ENCODE measurements at places on chromosomes 16 and 17.
A peak's percentile ranks its signal among the peaks of the same experiment; 100 is the strongest.

DNA sequence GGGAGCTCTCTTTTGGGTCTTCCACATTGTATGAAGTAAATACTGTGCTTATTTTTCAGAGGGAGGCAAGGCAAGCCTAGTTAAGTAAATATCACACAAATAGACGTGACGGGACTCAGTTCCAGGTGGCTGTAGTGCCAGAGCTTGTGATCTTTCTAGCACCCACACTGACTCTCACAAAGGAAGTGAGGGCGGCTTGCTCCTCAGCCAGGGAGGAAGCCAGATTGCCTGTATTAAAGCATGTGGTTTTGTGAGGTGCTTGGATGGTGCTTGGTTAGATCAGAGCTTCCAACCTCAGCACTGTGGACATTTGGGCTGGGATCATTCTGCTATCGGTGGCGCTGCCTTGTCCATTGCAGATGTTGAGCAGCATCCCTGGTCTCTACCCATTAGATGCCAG is 80.1 kb downstream of the VAT1L start:
- no peak for DNase-seq

DNA sequence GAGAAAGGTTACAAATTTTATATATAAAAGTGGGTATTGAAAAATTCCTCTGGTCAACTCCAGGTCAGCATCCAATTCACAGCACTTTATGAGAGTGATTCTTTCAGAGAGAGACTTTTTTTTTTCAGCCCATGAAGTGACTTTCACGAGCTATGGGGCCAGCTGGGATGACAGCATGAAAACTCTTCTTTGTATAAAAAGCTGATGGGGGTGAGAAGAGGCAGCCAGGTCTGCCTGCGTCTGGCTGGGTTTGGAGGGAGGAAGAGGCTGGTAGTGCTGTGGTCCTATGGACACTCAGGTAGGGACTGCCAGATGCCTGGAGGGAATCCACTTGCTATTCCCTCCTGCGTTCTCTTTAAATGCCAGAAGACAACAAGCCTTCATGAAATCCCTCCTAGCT is 250.6 kb downstream of the UTP18 start:
- DNase-seq, result no peak

DNA sequence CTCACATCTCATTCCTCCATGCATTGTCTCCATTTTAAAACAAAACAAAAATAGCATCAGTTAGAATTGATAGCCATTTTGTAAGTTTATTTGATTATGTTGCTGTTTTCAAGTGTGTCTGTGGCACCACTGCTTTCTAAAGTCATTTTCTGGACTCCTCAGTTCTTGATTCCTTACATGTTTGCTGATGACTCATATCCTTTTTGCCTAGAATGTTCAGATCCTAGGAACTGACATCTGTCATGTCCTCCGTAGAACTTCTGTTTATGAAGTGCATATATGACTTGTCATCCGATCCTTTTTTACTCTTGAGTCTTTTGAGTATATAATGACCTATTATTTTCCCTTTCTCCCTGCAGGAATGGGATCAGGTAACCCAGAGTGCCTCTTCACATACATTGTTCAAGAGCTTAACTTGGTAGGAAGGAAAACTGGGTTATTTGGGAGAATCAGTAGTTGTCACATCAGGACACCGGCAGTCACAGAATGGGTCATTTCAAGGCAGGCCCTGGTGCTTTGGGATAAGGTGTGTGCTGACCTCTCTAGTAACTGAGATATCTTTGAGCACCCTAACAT is 69.2 kb downstream of the MAP2K4 start:
- no peak for DNase-seq

DNA sequence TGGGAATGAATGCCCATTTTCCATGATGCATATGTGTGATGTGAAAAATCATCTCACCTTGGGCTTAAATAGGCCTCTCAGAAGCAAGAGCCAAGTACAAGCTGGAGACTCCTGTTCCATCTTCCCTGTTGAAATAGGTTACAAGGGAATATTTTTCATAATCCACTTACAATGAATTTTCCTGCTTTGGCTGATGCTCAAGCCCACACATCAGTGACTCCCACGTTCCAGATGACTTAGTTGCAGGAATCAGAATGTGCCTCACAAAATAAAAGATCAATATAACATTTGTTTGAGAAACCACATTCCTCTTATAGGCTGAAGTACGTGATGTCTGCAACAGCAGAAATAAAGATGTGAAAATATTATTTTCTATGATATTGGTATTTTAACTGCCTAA is 24.1 kb downstream of the ANKFN1 start:
- no peak for DNase-seq

- DNase-seq, result no peak
These were observed 4.7 kb upstream of the MRPS34 start for GRCh38 chr16:1777375-1778199.

DNA sequence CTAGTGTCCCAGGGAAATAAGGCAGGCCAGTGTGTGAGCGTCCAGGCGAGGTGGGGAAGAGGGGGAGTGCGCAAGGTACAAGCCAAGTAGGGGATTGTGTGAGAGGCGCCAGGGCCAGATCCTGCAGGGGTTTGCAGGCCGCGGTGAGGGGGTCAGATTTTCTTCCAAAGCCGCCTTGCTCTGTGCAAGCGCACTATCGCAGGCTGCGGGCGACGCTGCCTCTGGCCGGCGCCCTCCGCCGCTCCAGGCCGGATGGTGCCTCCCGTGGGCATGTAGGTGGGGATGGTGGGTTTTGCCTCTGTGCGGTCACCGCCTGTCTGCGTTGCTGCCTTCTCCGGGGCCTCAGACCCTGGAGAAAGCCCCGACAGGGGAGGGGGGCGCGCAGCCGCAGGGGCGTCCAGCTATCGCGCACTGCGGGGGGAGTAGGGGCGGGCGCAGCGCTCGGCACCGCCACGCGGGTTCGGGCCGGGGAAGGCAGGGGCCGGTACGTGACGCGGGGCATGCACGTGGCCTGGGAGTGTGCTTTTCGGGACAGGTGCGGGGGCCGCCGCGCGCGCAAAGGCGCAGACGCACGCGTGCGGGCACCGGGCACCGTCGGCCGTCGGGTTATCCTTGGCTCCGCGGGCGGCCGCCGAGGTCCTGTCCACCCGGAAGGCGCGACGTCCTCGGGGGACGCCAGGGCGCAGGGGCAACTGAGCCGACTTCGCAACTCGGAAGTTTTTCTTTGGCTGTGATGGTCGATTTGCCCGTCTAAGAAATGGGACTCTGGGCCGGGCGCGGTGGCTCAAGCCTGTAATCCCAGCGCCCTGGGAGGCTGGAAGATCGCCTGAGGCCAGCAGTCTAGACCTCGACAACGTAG is 1.1 kb upstream of the HAPSTR1 start:
- peak; percentile 47 for DNase-seq

GRCh38 chr17:10652984-10653659 is 4.0 kb downstream of the MYH3 start:
- DNase-seq, result no peak

DNA sequence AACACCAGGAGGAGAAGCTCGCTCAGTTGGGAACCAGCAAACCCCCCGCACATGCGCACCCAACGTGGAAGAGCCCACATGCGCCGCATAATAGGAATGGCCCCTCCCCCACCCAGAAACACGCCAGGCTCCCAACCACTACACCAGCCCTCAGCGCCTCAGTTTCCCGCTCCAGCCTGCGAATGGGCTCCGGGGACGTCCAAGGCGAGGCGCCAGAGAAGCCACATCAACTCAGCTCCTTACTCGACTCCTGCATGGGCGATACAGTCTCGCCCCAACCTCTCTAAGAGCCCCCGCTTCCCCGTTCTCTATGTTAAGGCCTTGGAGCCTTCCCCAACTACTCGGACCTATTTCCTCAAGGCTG is 504 bp downstream of the SRSF1 start:
- DNase-seq, result peak; percentile 67

- DNase-seq, result no peak
These were observed 87.7 kb downstream of the ENGASE start for GRCh38 chr17:79162012-79162963.

GRCh38 chr17:57599271-57600045 is 145.6 kb downstream of the CCDC182 start:
- DNase-seq, result no peak

GRCh38 chr17:8121681-8122421 is 2.1 kb downstream of the HES7 start:
- peak; percentile 51 for DNase-seq

- DNase-seq, result no peak
These were observed 29.2 kb downstream of the SNX20 start for GRCh38 chr16:50651835-50652438.

- DNase-seq, result no peak
These were observed 16.5 kb downstream of the HAGH start for GRCh38 chr16:1810106-1810505.

- no peak for DNase-seq
These were observed 58.7 kb downstream of the TANC2 start for GRCh38 chr17:63024716-63025115.

DNA sequence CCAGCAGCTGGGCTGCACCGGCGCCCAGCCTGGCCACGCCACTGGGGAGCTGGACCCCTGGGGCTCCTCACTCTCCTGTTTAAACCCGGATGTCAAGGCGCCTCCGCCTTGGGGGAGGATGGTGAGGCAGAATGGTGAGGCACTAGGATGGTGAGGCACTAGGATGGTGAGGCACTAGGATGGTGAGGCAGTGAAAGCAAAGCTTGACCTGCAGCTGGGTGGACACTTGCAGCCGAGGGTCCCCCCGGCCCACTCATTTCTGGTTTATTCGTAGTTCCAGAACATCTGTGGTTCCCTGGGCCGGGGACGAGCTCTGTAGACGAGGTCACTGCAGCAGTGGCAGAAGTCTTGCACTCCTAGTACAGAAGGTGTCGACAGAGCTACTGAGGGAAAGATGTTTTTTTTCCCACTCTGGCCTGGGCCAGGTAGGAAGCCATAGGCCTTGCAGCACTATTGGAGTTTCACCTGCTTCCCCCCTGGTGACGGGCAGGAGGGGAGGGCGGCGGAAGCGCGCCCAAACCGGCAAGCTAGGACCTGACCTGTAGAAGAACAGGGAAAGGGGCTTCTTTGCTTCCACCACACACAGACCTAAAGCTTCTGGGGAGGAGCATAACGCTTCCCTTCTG is 1.1 kb upstream of the HNF1B start:
- no peak for DNase-seq

- no peak for DNase-seq
These were observed 428.0 kb downstream of the CA10 start for GRCh38 chr17:51730303-51731050.
